Right lobe of liver (tissue), 6 donors: ENCODE measurements at places on chromosomes 12 and 14.

- DNase-seq: no peak
Observed at GRCh38 chr14:27727251-27727770, 1039.3 kb upstream of the FOXG1 start.

DNA sequence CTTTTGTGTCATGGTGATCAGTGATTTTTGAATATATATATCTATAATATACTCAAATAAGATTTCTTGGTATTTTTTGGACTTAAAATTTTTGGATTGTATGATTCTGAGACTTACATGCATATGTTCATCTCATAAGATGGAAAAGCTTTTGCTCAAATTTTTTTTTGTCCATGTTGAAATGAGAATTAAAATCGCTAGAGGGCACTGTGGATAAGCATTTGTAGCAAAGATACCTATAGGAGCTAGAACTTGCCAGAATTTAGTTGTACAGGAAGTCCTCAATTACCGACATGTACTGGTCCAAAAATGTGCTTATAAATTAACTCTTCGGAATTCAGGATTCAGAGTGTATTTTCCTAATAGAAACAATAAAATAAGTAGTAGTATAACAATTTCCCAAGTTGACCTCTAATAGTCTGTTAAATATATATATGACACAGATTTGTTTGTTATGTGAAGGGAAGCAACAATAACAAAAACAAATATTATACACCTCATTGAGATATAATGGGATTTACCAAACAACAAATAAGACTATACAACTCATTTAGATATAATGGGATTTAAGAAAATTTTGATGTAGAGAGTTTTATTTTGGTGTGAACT is 179.6 kb downstream of the TMEM117 start:
- DNase-seq: no peak

GRCh38 chr12:26870491-26871419 is 37.8 kb upstream of the ITPR2 start:
- DNase-seq: no peak

- DNase-seq: no peak
Observed at GRCh38 chr12:3328571-3328970, 162.4 kb upstream of the PRMT8 start.

GRCh38 chr14:36857136-36857535 is 195.5 kb downstream of the PAX9 start:
- DNase-seq: no peak

- no peak for DNase-seq
Observed at GRCh38 chr12:115362339-115362976, 678.5 kb upstream of the TBX3 start.
